ENCODE measurements at places on chromosomes 11 and 22.

- DNase-seq, result no peak
- H3K4me3 ChIP-seq, result no peak overlapping the region
- no peaks in the 10 kb centered on the region for H3K4me1 ChIP-seq
- no peak overlapping the region for H3K27ac ChIP-seq
- H3K36me3 ChIP-seq, result no peaks in the 10 kb centered on the region
Observed at GRCh38 chr11:57172031-57172430, 9.7 kb upstream of the LRRC55 start.

DNA sequence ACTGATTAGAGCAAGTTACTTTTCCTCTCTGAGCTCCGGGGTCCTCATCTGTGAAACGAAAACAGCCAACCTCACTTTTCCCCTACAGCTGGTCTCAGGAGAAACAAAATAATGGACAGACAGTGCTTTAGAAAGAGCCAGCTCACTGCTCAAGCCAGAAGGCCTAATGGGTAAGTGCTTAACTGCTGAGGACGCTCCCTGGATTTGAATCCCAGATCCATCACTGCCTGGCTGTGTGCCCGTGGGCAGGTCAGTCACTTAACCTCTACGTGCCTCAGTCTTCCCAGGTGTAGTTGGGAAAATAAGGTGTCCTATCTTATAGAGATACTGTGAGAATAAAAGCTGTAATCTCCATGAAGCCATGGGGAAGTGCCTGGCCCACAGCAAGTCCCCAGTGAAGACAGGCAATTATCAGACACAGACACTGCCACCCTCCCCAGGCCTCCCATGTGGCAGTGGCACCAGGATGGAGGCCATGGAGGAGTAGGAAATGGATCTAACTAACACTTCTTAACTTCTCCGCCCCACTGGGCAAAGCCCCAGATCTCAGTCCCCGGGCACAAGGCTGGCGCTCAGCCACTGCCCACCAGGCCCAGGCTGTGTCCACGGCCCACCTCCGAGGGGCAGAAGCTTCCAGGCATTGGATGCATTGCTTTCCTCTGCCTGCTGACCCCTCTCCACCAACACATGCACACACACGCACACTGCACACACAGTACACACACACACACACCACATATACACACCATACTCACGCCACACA, 9.2 kb downstream of the TP53I11 start:
- no peak overlapping the region for H3K27ac ChIP-seq
- DNase-seq, result no peak
- H3K27me3 ChIP-seq, result no peaks in the 10 kb centered on the region
- H3K4me1 ChIP-seq, result peaks cover 7% of the 10 kb centered on the region
- no peak overlapping the region for H3K4me3 ChIP-seq

GRCh38 chr11:36564376-36565030, 3.3 kb upstream of the RAG1 start:
- no peaks in the 10 kb centered on the region for H3K36me3 ChIP-seq
- H3K27ac ChIP-seq, result no peak overlapping the region
- H3K27me3 ChIP-seq, result peaks cover 62% of the 10 kb centered on the region
- peak; percentile 20 for DNase-seq
- H3K4me3 ChIP-seq, result peak overlapping the region; percentile 53
- H3K4me1 ChIP-seq, result peaks cover 11% of the 10 kb centered on the region

- H3K27ac ChIP-seq, result peak overlapping the region; percentile 96
- DNase-seq, result no peak
- peaks cover 7% of the 10 kb centered on the region for H3K36me3 ChIP-seq
Observed at GRCh38 chr11:73995247-73995646, 12.6 kb upstream of the UCP2 start.

GRCh38 chr11:118448294-118448693, 12.0 kb downstream of the KMT2A start:
- peaks cover 56% of the 10 kb centered on the region for H3K4me1 ChIP-seq
- no peaks in the 10 kb centered on the region for H3K27me3 ChIP-seq
- DNase-seq, result no peak
- peak overlapping the region; percentile 9 for H3K27ac ChIP-seq
- no peak overlapping the region for H3K4me3 ChIP-seq
- H3K36me3 ChIP-seq, result peaks cover 59% of the 10 kb centered on the region

DNA sequence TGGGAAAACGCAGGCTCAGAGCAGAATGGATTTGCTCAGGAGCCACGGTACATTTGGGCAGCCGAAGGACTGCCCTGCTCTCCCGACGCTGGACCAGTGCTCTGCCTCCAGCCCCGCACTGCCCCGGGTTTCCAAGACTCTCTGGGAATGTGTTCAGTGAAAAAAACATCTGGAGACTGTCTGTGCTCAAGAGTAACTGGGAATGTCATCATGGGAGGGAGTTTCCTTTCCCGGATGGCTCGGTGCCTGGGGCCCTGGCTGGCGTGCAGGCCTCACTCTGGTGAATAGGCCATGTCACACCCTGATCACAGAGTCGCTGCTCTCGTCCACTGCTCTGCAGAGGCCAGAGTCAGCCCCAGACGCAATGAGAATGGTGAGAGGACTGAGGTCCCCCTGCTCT, 9.8 kb upstream of the APOL6 start:
- H3K27me3 ChIP-seq, result peaks cover 1% of the 10 kb centered on the region
- H3K36me3 ChIP-seq, result no peaks in the 10 kb centered on the region
- peaks cover 16% of the 10 kb centered on the region for H3K4me1 ChIP-seq
- no peak for DNase-seq
- no peak overlapping the region for H3K4me3 ChIP-seq

DNA sequence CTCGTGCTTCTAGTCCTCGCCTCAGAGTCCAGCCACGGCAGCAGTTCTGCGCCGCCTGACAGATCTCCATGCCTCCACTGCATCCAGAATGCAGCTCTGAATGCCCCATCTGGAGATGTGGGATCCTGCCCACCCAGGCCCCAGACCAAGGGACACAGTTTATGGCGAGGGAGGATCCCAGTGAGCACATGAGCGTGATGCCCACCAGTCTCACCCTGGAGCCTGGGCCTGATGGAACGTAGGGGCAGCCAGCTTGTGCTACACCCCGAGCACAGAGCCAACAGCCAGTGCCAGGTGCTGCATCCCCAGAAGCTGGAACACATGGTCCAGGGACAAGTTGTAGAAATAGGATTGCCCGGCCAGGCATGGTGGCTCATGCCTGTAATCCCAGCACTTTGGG, 10.4 kb downstream of the IGLL1 start:
- no peak for DNase-seq
- peaks cover 25% of the 10 kb centered on the region for H3K27me3 ChIP-seq
- H3K27ac ChIP-seq, result no peak overlapping the region
- H3K4me1 ChIP-seq, result peaks cover 4% of the 10 kb centered on the region
- no peak overlapping the region for H3K4me3 ChIP-seq

DNA sequence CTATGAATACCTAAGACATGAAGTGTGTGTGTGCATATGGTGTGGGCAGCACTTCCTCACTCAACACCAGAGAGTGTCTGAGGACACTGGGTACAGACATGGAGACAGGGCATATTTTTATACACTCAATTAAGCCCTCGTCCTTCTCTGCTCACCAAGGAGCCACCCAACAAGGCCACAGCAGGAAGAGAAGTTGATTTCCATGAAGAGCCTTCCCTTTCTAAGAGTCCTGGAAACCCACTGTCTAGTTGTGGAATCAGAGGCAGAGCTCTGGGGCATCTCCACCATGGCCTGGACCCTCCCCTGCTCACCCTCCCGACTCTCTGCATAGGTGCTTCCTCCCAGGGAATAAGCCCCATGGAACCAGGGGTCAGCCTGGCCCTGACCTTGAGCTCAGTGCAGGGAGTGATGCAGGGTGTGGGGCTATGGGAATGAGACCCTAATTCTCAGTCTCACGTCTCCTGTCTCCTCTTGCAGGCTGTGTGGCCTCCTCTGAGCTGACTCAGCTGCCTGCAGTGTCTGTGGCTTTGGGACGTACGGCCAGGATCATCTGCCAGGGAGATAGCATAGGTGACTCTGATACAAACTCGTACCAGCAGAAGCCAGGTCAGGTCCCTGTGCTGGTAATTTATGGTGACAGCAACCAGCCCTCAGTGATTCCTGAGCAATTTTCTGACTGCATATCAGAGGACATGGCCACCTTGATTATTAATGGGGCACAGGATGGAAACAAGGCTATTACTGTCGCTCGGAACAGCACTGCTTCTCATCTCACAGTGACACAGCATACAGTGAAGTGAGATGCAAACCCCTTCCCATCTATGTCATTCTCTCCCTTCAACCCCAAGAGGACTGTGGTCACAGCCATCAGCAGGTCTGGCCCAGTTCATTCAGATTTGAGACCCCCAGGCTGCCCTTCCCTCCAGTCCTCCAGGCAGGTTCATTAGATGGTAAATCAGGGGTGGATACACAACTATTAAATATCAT, 14.6 kb upstream of the IGLL5 start:
- no peaks in the 10 kb centered on the region for H3K4me1 ChIP-seq
- H3K27ac ChIP-seq, result no peak overlapping the region
- no peak overlapping the region for H3K4me3 ChIP-seq
- H3K36me3 ChIP-seq, result no peaks in the 10 kb centered on the region
- DNase-seq, result no peak

GRCh38 chr22:47218671-47219070, 456.2 kb downstream of the TBC1D22A start:
- no peak for DNase-seq
- H3K4me3 ChIP-seq, result no peak overlapping the region
- H3K36me3 ChIP-seq, result no peaks in the 10 kb centered on the region
- H3K27ac ChIP-seq, result no peak overlapping the region
- no peaks in the 10 kb centered on the region for H3K27me3 ChIP-seq

DNA sequence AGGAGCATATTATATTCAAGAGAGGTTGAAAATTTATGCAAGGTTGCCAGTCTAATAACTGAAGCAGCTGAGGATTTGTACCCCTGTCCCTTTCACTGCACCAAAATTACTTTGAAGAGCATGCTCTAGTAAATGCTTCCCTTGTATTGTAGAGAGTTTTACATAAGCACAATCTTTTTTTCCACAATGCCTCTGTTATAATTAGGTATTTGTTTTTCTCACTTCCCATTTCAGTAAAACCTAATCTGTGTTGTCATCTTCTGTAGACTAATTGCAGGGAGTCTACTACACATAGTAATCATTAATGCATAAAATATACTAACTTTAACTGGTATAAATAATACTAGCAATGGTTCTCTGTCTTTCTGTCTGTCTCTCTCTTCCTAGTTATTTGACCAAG, 718.4 kb upstream of the ANO5 start:
- no peaks in the 10 kb centered on the region for H3K36me3 ChIP-seq
- no peaks in the 10 kb centered on the region for H3K4me1 ChIP-seq
- no peak overlapping the region for H3K27ac ChIP-seq
- no peaks in the 10 kb centered on the region for H3K27me3 ChIP-seq

DNA sequence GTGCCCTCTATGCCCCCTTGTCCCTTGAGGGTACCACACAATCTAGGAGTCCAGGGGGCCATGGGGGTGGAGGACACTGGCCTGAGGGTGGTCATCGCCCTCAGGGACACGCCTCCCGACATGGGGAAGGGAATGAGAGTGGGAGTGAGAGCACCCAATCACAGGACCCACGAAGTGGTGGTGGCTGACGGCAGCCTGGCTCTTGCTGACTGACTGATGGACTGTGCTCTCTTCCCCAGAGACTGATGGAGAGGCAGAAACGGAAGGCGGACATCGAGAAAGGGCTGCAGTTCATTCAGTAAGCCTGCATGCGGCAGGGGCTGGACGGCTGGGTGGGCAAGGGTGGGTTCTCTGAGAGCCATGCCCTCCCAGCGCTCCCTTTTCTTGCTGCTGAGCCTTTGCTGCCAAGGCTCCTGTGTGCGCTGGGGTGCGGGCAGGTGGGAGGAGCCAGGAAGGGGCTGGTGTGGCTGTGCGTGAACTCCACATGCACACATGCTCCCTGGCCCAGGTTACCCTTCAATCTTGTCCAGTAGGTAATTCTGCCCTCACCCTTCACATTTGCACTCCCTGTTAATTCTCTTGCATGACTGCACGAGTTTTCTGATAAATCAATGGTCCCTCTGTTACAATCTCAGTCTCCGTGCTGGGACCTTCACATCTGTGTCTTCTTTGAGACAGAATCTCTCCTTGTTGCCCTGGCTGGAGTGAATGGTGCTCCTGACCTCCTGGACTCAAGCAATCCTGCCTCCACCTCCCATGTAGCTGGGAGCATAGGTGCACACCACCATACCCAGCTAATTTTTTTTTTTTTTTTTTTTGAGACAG, 19.3 kb downstream of the ZC3H7B start:
- H3K4me3 ChIP-seq, result no peak overlapping the region
- H3K27ac ChIP-seq, result no peak overlapping the region
- peaks cover 4% of the 10 kb centered on the region for H3K4me1 ChIP-seq

DNA sequence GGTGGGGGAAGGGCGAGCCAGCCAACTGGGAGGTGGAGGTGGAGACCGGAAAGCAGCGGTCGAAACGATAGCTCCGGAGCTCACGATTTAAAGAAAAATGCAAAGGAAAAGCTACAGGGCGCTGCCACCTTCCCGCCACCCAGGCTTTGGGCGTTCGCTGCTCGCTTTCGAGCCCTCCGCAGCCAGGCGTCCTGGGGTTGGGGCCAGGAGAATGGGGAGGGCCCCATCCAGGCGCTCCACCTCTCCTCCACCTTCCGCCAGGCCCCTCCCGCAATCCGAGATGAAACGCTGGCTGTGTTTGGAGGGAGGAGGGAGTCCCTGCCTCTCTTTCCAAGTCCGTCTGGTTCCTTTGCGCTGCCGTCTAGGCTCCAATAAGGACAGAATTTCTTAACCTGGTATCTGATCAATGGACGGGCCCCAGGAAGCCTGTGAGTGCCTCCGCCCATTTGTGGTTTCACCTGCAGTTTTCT, 483 bp upstream of the ABTB2 start:
- H3K27ac ChIP-seq, result peak overlapping the region; percentile 65
- peaks cover 39% of the 10 kb centered on the region for H3K27me3 ChIP-seq
- H3K4me3 ChIP-seq, result peak overlapping the region; percentile 85
- peaks cover 29% of the 10 kb centered on the region for H3K36me3 ChIP-seq
- no peak for DNase-seq

- H3K27ac ChIP-seq, result peak overlapping the region; percentile 97
- no peaks in the 10 kb centered on the region for H3K27me3 ChIP-seq
- no peak for DNase-seq
- H3K4me1 ChIP-seq, result peaks cover 34% of the 10 kb centered on the region
- H3K4me3 ChIP-seq, result peak overlapping the region; percentile 99
Observed at GRCh38 chr22:41092847-41093411, 537 bp downstream of the EP300 start.
